Bronchial epithelial cell (primary cell): ENCODE measurements at places on chromosomes 11 and 22. TPM values are rescaled to one million over a fixed set of nuclear protein-coding genes. Genes with fewer than 3 reads are reported as not detected.

The APOL2 gene
- 7.1 and 13.4 TPM in 2 replicates for total RNA-seq

The ADORA2A gene
- under 0.01 and 0.77 TPM in 2 replicates for total RNA-seq

The SCGB2A2 gene
- not detected in 2 replicates for total RNA-seq

The TMPRSS5 gene
- under 0.01 and 0.13 TPM in 2 replicates for total RNA-seq

The SELENOO gene
- 20.8 and 25.7 TPM in 2 replicates for total RNA-seq

The TRPM5 gene
- total RNA-seq: not detected in 2 replicates

The CLDN5 gene
- 0.38 and 2.4 TPM in 2 replicates for total RNA-seq

The CAT gene
- 12.9 and 24.1 TPM in 2 replicates for total RNA-seq

The TRIM49 gene
- not detected in 2 replicates for total RNA-seq

The SLCO2B1 gene
- not detected in 2 replicates for total RNA-seq

The FDX1 gene
- total RNA-seq: 9.7 and 11.6 TPM in 2 replicates

The MS4A12 gene
- not detected in 2 replicates for total RNA-seq

The PANX2 gene
- 0.26 and 0.77 TPM in 2 replicates for total RNA-seq

The OR52I1 gene
- total RNA-seq: not detected in 2 replicates

The NRGN gene
- not detected in 2 replicates for total RNA-seq

The GDPD4 gene
- not detected in 2 replicates for total RNA-seq

The APOBEC3B gene
- total RNA-seq: 0.26 TPM in 1 of 2 replicates, not detected in the other
